AG04449 (cell line): ENCODE measurements at places on chromosomes 12 and 14.
A peak's percentile ranks its signal among the peaks of the same experiment; 100 is the strongest.

GRCh38 chr14:49858383-49858782 is 5.8 kb upstream of the NEMF start:
- no peak for DNase-seq

DNA sequence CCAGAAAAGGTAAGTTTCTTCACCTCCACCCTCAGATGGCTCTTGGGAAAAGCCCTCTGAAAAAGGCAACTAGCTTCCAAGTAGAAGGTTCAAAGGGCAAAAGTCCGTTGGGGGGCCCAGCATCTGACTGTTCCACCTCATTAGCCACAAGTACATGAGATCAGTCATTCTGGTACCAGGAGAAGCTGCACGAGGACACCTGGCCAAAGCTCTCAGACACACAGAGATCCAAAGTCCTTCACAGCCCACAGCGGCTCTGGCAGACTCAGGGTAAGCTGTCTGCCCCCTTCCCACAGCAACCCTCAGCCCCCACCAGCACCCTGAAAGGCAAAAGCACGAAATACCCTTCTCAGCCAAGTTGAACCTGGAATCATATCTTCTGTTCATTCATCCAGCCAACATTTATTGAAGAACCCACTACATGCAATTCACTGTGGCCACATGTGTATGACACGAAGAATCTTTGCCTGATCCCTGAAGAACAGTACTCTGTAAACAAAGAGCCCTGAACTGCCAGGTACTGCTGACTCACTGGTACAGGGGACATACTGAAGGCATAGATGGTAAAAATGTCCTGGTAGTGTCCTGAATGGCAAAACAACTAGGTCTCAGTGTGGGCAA is 19.0 kb downstream of the SLC7A7 start:
- no peak for DNase-seq

- peak; percentile 31 for DNase-seq
Measured at GRCh38 chr14:77485901-77486678, 12.5 kb downstream of the ISM2 start.

- peak; percentile 3 for DNase-seq
Measured at GRCh38 chr14:63952933-63953437, 100.2 kb downstream of the SYNE2 start.

DNA sequence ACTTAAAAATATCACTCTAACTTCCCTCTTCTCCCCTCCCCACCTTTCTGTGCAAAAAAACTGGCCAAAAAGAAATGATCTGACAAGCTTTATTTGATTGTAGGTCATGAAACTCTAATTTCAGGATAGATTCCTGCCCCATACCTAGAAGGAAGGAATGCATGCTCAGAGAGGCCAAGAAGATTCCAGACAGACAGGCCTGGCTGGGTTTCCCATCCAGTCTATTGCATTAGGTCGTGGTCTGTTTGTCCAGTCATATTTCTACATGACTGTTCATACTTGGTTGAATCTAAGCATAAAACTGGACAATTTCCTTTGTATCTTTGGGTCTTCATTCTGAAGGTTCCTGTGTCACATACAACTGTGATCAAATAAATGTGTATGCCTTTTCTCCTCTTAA is 20.0 kb upstream of the SLC15A5 start:
- no peak for DNase-seq

GRCh38 chr12:125310461-125310860 is 245.2 kb downstream of the AACS start:
- DNase-seq: no peak

DNA sequence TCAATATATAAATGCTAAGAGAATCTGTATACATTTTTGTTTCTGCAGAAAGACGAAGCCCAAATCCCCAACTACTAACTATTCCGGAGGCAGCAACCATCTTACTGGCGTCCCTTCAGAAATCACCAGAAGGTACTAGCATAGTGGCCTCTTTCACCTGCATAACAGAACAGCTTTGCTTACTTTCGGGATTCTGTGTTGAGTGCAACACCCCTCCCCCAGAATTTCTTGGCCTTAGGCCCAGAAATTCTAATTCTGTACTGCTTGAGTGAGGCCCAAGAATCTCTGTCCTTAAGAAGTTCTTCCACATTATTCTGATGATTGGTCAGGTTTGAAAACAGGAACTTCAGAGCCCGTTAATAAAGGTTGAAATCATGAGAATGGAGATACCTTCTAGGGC is 2.9 kb downstream of the SPX start:
- no peak for DNase-seq

DNA sequence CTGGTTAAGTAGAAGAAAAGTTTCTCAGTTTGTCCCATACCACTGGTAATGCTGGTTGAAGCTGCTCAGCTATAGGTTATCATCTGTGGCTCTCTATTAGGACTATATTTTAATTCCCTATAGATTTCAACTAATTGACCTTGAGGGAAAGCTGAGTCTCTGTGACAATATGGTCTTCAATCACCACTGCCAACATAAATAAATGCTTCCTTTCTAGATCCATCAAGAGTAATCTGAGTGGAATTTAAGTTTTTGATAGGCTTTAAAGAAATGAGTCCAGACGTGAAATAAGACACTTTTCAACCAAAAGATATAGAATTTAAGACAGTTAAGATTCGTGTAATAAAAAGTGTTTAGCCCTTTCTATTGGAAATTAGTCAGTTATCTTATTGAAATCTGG is 63.5 kb upstream of the MYF6 start:
- DNase-seq: no peak

GRCh38 chr12:92439420-92439805 is 263.4 kb upstream of the PLEKHG7 start:
- no peak for DNase-seq

- DNase-seq: no peak
Measured at GRCh38 chr12:6323995-6324711, 13.7 kb downstream of the PLEKHG6 start.

GRCh38 chr14:88668448-88669116 is 105.7 kb downstream of the ZC3H14 start:
- no peak for DNase-seq
